ENCODE measurements at places on chromosomes 16 and 17.

- DNase-seq: no peak
Observed at GRCh38 chr16:75997606-75998005, 271.3 kb upstream of the CPHXL start.

- DNase-seq: no peak
Observed at GRCh38 chr16:3812469-3813172, 67.9 kb downstream of the CREBBP start.

DNA sequence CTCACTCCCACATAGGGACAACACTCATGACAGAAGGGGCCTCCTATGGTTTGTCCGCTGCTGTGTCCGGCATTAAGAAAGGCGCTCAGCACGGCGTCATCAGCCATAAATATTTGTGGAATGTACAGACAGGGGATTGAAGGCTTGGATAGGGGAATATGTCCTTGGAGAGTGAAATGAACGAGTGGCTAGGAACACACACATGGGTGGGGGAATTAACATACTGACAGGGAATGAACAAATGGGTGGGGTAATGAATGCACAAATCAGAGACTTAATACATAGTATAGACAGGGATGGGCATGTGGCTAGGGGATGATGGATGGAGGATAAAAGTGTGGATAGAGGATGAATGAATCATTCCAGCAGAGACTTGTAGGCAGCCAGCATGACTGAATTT, 154.0 kb upstream of the HSBP1 start:
- DNase-seq: no peak

GRCh38 chr17:2237521-2237921, 66.1 kb downstream of the SMG6 start:
- DNase-seq: no peak

DNA sequence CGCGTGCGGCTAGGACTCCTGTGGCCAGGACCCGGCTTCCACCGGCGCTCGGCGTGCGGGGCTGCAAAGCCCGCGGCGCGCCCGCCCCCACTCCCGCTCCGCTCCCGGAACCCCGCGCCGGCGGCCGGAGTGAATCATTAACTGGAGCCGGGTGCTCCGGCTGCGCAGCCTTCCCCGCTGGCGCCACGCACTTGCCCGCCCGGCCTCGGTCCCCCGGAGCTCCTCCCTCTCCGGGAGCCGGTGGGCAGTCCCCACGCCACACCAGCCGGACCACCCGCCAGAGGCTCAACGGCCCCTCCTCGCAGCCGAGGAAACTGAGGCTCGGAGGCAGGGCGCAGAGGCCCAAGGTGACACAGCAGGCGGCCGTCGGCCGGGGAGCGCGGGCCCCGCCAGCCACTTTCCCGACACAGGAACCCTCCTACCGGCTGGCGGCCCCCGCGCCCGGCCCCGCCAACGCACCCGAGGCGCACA, 580 bp downstream of the BCAR1 start:
- DNase-seq: no peak

DNA sequence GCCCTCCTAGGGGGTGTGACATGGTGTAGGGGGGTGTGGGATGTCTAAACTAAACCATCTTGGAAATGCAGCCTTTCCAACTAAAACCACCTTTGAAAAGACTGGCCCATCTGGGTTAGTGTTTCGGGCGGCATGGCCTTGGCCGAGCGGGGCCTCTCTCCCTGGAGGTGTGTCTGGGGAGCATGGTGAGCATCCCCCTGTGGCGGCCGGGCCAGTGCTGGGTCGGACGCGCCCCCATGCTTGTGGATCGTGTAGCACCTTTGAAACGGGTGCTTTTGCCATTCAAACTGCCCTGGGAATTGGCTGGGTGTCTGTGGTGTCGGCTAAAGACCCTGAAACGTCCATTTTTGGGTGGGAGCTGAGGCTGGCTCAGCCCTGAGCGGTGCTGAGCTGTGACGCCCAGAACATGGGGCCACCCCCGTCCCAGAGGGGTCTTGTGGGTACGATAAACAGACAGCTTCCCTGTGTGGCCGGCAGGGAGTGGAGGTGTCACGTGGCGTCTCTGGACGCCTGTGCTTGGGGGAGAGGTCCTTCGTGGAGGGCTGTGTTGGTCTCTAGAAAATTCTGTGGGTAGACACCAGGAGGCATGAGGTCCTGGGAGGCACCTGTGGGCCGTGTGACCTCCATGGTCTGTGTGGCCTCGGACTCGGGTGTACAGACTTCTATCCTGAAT, 6.3 kb downstream of the METRNL start:
- no peak for DNase-seq

DNA sequence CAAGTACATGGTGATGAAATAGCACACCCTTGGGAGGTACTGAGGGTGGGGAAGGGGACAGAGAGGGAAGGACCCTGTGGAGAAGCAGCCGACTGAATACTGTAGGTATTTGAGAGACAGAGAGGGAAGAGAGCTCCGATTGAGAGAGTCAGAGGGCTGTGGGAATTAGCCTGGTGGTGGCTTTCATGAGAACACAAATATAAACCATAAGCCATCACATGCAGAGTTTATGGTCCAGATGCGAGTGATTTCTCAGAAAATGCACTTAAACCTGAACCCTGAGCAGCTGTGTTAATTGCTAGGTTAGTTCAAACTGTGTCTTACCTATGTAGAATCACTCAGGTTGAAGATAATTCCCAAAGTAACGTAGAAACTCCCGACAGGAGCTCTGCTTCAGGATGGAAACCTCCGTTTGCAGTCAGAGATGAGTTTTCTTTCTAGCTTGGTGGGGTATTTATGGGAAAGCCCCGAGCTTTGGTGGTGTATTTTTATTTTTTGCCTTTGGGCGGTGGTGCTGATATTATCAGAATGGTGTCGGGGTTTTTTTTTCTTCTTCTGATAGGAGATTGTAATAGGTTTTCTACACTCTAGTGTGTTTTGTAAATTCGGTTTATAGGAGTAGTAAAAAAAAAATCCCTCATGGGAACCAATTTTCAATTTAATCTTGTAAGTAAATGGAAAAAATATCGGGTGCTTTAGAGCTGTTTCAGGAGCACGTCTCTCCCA, 184.9 kb upstream of the CACNG5 start:
- no peak for DNase-seq

DNA sequence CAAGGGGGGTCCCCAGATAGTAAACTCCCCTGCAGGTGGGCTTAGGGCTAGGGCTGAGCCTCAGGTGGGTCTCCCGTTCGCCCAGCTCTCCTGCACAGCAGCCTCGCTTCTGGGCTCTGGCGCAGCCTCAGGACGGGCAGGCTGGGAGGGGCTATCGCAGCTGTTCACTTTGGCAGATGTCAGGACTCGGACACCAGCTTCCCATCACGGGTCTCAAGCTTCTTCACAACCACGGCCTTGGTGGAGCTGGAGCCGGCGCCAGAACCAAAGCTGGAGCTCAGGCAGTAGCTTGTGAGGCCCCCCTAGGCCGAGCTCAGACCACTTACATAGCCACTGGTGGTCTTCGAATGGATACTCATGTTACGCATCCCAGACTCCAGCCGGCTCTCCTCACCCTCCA, 26.0 kb downstream of the CLEC3A start:
- no peak for DNase-seq

Data from AG09309 (cell line).